Daoy (cell line): ENCODE measurements at places on chromosomes 12 and 14.

- no peak for DNase-seq
Measured at GRCh38 chr12:11752403-11753149, 103.1 kb downstream of the ETV6 start.

- DNase-seq: peak; percentile 51
Measured at GRCh38 chr12:109393437-109394345, 46.0 kb downstream of the MYO1H start.

DNA sequence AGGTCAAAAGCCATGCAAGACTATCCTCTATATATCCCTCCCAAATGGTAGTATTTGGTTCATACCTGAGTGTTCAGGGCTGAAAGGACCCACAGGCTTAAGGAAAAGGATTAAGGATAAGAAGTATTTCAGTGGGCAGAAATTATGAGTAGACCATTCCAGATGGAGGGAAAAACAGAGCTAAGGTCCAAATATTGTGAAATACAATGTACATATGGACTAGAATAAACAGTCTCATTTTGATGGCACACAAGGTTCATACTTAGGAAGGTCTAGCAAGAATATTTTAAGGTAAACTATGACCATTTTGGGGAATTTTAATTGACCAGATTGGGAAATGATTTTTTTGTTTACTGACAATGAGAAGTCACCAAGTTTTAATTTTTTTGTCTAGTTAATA is 124.6 kb downstream of the PRKD1 start:
- DNase-seq: no peak

- peak; percentile 2 for DNase-seq
Measured at GRCh38 chr12:1915082-1915968, 3.1 kb downstream of the CACNA2D4 start.

DNA sequence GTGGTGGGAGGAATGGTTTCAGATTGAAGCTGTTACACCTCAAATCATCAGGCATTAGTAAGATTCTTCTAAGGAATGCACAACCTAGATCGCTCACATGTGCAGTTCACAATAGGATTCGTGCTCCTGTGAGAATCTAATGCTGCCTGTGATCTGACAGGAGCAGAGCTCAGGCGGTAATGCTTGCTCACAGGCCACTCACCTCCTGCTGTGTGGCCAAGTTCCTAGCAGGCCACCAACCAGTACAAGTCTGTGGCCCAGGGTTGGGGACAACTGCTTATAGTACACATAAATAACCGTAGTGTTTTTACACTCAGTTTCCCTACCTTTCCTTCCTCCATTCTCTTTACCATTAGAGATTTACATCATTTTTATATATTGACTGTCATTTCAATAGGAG is 121.4 kb downstream of the SLCO1B3 start:
- DNase-seq: no peak

GRCh38 chr14:19920021-19920657 is at the start of gene OR4K5:
Gene OR4K5 (plus strand): TSS chr14:19920607. CDS start chr14:19920607, 0 bp downstream.
- peak; percentile 42 for DNase-seq

DNA sequence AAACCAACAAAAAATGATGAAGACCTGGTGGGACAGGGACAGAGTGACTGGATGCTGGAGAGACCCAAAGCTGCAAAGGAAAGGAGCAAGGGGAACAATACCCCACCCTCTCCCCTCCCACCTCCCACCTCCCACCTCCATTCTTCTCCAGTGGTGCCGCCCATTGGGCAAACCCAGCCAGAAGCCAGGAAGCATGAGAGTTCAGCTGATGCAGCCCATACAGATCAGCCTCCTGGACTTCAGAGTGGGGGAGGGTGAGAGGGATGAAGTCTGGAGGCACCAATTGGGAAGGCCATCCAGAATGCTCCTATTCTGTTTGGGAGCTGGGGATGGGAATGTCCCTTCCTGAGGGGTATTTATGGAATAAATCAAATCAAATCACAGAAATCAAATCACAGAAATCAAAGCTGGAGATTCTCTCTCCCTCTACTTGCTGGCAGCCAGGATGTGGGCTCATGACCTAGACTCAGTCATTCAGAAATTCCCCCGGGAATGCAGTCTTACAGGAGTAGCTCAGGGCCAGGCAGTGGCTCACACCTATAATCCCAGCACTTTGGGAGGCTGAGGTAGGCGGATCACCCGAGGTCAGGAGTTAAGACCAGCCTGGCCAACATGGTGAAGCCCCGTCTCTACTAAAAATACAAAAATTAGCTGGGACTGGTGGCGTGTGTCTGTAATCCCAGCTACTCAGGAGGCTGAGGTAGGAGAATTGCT is 31.1 kb downstream of the IRF2BPL start:
- peak; percentile 68 for DNase-seq

- DNase-seq: no peak
Measured at GRCh38 chr14:75418850-75419768, 8.7 kb upstream of the JDP2 start.
